Activated T-helper 1 cell treated with anti-CD3 and anti-CD28 coated beads, Interleukin-2, amount 50 U/mL, for 16 hours (primary cell): ENCODE measurements at places on chromosomes 1 and 21.

GRCh38 chr1:199690496-199690895 is 337.0 kb upstream of the NR5A2 start:
- no peak for DNase-seq

DNA sequence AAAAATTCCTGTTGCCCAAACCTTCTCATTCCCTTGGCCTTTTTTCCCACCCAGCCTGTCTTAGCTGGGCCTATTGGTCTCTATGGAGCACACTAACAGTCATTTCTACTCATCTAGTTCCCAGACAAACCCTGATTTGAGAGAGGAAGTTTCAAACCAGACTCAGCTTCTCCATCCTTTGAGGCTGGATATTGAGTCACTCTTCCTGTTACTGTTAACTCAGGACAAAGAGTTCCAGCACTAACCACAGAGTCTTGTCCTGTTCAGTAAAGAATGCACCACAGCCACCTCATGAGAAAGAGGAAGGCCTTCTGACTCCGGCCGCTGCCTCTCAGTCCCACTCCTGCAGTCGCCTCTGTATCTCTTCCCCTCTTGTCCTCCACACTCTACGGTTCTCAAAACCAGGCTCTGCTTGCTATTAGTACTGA is 137.8 kb downstream of the PTPRC start:
- DNase-seq, result no peak

GRCh38 chr21:42266971-42267556 is 48.1 kb downstream of the ABCG1 start:
- DNase-seq, result no peak

DNA sequence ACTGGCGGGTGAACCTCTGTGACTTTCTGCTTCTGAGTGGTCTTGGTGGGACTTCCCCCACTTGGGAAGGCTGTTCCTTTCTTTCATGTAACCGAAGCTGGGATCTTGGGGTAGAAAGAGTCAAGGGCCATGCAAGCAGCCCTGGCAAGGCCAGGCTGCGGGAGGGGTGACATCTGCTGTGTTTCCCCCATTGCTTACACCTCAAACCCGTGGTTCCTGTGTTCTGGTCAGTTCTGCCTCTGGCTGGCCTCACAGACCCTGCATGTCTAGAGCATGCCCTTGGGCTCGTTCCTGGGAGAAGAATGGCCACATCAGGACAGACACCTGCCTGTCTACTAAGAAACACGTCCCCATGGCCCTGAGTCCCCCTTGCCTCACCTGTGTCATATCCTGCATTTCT is 207.7 kb downstream of the DYRK1A start:
- no peak for DNase-seq

DNA sequence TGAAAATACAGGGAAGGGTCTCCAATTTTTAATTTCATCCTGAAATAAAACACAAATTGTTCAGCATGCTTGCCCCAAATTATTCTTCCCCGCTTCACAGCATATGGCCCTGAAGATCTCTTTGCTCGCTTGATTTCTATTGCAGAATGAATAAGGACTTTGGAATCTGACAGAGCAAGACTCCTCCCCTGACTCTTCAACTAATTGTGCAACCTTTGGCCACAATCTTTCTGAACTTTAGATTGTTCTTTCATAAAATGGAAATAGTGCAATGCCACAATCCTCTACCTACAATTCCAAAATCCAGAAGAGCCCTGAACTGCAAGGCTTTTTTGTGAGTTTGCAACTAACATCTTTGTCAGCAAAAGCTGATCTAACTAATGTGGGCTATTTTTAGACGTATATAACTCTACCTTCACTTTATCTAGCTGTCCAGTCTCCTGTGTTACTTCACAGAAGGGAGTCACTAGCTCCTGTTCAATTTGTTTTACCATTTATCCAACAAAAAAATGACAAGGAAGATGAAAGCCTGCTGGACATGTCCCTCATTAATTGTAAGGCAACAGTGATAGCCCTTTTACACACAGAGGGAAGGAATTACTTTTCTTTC is 13.4 kb downstream of the RNASEL start:
- no peak for DNase-seq

DNA sequence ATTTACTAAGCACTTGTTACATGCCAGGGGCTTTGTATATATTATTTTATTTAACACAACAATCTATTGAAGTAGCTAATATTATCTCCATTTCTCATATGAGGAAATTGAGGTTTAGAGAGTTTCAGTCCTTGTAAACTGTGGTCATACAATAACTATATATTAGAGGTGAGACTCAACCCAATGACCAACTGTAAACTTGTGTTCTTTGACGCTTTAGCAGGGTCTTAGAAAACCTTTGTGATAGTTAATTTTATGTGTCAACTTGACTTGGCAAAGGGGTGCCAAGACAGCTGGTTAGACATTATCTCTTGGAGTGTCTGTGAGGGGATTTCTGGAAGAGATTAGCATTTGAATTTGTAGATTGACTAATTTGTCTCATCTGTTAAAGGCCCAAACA is 252.4 kb upstream of the B3GALT2 start:
- no peak for DNase-seq

- DNase-seq, result no peak
Observed at GRCh38 chr1:58882322-58882948, 98.6 kb upstream of the JUN start.

- DNase-seq, result no peak
Observed at GRCh38 chr1:42913426-42914091, 45.1 kb downstream of the SLC2A1 start.

GRCh38 chr21:40681164-40681859 is 165.6 kb downstream of the DSCAM start:
- DNase-seq, result no peak

GRCh38 chr1:109722908-109723691 is 11.0 kb downstream of the GSTM5 start:
- no peak for DNase-seq

GRCh38 chr1:9293533-9294404 is 1.1 kb downstream of the SPSB1 start:
- no peak for DNase-seq

DNA sequence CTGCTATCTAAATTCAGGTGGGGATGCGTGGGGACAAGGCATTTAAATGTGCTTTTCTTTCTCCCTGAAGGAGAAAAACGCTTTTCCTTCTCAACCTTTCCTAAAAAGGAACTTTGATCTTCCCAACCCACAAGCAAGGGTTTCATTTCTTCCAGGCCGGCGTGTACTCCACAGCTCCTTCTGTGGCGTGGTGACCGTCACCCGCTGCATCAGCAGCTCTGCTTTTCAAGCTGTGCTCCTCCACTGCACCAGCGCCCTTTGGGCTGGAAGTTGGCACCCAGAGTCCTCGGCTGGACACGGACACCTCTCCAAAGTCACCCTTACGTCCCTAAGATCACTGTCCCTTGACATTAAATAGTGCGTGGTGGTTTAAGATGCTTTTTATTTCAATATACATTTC is 54.3 kb downstream of the PEX14 start:
- no peak for DNase-seq

DNA sequence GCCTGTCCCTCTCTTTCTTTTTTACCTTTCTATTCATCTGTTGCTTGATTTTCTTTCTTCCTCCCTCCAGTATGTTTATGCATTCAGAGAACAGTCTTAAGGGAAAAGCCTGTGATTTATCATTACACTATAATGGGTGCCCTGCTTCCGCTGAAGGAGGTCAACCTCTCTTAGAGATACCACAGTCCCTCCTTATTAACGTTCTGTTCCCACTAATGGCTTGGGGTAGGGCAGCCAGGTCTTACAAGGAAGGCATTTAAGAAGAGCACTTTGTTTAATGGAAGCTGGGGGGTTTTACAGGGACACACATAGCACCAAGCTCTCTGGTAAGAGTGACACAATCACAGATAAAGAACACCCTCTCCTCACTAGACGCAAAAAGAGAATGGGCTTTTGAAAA is 523.5 kb downstream of the NUF2 start:
- DNase-seq, result no peak

GRCh38 chr1:2967329-2967725 is 53.9 kb upstream of the ACTRT2 start:
- no peak for DNase-seq

DNA sequence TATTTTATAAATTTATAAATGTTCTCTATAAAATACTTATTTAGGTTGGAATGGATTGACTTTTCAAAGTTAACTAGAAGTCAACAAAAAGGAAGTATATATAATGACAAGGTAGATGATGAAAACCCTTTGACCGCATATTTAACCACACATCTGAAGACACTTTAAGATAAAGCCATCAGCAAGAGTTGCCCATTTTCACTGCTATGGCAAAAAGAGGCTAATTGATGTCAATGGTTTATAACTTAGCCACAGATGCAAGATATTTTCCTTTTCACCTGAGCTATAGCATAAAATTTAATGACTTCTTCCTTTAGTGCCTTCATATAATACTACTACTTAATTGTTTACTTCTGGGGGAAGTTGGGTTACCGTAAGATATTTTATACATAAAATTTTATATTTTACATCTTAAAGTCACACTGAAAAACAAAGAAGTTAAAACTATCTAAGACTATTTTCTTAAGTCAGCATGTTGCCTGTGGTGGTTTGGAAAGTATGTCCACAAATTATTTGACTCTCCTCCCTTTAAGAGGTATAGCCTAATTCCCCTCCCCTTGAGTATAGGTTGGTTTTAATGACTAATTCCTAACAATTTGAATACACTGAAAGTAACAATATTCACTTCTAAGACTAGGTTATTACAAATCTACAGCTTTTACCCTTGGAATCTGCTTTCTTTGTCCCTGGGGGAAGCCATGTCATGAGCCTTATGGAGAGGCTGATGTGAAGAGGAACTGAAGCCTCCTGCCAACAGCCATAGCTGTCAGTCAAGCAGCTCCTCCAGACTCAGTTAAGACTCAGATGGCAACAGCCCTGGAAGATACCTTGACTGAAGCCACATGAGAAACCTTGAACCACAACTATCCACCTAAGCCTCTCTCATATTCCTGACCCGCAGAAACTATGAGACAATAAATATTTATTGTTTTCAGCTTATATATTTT is 40.3 kb upstream of the LRRC8B start:
- no peak for DNase-seq

DNA sequence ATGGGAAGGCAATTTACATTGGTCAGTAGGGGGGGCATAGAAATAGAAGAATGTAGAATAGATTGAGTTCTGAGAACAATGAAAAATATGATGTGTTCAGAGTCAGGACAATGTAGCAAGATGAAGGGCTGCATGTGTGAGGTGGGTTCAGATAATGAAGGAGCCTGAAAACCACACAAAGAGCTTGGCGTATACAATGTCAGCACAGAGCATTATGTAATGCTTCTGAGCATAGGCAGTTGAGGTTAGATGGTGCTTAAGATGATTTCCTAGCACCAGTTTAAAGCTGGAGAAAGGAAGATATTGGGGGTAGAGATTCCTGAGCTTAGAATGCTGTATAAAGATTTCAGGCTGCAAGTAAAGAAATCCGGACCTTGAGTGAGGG is 202.0 kb upstream of the SNX7 start:
- DNase-seq, result no peak

GRCh38 chr1:226643177-226643576 is 94.6 kb downstream of the STUM start:
- peak; percentile 49 for DNase-seq

DNA sequence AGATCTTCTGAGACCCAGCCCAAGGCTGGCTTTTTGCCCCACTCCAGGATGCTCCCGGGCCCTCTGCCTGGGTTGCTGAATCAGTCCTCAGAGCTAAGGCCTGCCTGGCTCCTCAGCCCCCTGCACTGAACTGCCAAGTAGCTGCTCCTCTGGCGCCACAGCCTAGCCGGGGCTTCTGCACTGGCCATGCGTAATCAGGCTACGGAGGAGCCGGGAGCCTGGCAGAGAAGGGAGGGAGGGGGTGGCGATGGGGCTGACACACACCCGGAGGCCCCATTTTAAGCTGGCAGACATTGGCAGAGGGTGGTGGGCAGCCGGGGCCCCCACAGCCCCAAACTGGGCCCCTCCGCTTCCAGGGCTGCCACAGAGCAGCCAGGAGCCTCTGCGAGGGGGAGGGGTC is 38.7 kb downstream of the ALPL start:
- no peak for DNase-seq

DNA sequence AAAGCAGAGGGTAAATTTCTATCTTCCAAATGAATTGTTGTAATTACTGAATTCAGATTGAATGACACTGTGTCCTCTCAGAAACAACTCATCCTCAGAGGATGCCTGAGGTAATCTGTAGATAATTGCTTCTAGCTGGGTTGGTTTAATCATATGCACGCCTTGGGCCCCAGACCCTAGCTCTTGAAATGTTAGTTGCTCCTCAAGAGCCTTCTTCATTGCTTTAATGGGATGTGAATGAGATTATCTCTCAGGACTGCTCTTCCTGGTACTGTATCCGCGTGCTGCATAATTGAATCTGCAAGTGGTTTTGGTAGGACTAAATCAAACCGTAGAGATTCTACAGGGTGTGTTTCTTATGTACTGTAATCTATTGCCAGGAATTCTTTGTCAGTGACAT is 569.3 kb upstream of the NEGR1 start:
- no peak for DNase-seq

GRCh38 chr1:202029727-202030126 is 19.3 kb downstream of the ELF3 start:
- no peak for DNase-seq
